ENCODE measurements at places on chromosomes 2 and 18. TPM values are rescaled to one million over a fixed set of nuclear protein-coding genes. Genes with fewer than 3 reads are reported as not detected.

DNA sequence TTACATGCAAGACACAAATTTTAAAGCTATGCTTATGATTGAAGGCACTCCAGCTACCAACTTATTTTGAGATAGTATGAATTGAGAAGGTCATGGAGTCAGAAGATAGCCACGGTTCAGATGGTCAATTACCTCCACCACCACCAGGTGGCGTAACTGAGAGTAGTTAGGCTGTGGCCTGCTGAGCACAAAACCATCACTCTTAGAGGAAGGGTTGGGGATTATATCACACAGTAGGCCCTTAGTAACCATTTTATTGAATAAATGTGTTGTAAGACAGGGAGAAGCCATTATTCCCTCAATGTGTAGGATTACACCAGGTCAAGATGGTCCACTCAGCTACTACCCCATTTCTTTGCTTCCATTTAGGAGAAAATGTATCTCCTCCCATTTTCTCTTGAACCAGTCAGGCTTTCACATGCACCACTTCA lies 18.8 kb downstream of the KLHL41 start:
- DNase-seq = peak; percentile 62

- DNase-seq = peak; percentile 91
These were observed 291.2 kb upstream of the DDX18 start for GRCh38 chr2:117523267-117523666.

GRCh38 chr2:112849956-112850355 lies 13.4 kb upstream of the IL1B start:
- DNase-seq = no peak

DNA sequence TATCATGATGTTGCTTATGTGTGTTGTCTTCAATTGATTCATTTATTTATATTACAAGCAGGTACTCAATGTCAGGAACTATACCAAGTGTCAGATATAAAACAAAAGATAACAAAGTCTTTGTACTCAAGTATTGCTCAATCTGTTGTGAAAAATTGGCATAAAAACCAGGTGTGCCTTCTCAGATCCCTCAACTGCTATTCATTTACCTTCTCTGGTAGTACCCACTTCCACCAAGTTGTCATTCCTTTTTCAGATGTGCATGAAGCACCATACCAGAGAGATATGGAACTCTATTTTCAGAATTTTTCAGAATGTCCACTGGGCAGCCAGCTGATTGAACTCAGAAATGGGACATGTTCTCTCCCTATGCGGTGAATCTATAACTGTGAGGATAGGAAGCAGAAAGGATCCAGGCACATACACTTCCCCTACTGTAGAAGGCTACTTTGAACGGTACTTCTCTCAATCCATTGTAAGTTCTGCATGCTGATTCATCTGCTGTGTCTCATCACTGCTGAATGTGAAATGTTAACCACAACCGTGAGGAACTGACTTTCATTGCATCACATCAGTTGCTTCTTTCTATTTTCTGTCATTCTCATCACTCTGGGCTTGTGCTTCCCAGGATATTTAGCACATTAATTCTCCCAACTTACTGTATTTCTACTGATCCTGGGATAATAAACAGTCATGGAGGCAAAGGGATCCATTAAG lies 1621.3 kb downstream of the SUCLG1 start:
- DNase-seq = no peak

GRCh38 chr2:208101716-208102631 lies 22.4 kb downstream of the CRYGD start:
- no peak for DNase-seq

The EPB41L5 gene
- 26.7 TPM for total RNA-seq

DNA sequence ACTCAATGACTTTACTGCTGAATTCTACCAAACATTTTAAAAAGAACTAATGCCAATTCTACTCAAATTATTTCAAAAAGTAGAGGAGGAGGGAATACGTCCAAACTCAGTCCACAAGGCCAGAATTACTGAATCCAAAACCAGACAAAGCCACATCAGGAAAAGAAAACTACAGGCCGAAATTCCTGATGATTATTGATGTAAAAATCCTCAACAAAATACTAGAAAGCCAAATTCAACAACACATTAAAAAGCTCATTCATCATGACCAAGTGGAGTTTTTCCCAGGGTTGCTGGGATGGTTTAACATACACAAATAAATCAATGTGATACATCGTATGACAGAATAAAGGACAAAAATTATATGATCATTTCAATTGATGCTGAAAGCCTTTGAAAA lies 103.9 kb upstream of the UBE2E3 start:
- DNase-seq = no peak

The FBXO36 gene
- total RNA-seq = 3.4 TPM

The RAB17 gene
- total RNA-seq = 24.2 TPM

DNA sequence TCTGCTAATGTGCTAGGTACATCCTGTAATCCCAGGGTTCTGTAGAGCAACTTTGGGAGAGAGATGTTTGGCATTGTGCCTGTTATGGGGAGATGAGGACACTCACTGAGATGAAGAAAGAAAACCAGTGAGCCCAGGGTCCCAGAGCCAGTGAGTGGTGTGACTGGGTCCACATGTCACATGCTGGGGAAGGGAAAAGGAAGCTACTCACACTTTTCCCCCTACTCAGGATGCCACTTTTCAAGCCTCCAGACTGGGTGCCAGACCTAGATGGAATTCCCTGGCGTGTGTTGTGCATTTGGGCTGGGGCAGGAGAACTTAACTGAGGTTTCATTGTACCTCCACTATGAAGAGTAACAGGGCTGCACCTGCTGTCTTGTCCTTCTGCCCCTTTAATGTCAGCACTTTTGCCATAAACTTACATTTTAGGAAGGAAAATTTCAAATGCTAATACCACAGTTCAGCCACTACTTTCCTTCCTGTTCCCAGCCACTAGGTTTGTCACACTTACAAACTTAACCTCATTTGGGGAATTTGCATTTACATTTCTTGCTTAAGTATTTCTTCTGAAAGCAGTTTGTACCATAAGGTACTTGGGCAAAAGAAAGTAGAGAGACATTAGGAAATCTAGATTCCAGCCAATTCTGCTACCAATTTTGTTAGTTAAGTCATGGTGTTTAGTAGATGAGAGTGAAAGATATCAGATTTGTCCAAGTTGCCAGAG lies 10.2 kb downstream of the INSIG2 start:
- DNase-seq = no peak

All from ureter (tissue), 1 donor.